ENCODE measurements at places on chromosomes 12 and 14. TPM values are rescaled to one million over a fixed set of nuclear protein-coding genes. Genes with fewer than 3 reads are reported as not detected.

The PTPN11 gene
- 96.0 TPM for total RNA-seq

The ART4 gene
- 0.27 TPM for total RNA-seq

The RIPK3 gene
- total RNA-seq, result 12.5 TPM

The RIMBP2 gene
- 1.2 TPM for total RNA-seq

The KRT85 gene
- not detected for total RNA-seq

The HAL gene
- total RNA-seq, result not detected

The WDHD1 gene
- total RNA-seq, result 0.66 TPM

The OR10AD1 gene
- total RNA-seq, result not detected

The ABCD2 gene
- total RNA-seq, result 2.9 TPM

The FBRSL1 gene
- total RNA-seq, result 3.9 TPM

The MYF6 gene
- total RNA-seq, result not detected

The SERPINA10 gene
- not detected for total RNA-seq

The FGF23 gene
- total RNA-seq, result not detected

The HOXC4 gene
- 1.2 TPM for total RNA-seq

The FOXG1 gene
- not detected for total RNA-seq

The PLXNC1 gene
- total RNA-seq, result 9.6 TPM

The ACACB gene
- 116 TPM for total RNA-seq
